ENCODE measurements at places on chromosomes 3 and 15.

DNA sequence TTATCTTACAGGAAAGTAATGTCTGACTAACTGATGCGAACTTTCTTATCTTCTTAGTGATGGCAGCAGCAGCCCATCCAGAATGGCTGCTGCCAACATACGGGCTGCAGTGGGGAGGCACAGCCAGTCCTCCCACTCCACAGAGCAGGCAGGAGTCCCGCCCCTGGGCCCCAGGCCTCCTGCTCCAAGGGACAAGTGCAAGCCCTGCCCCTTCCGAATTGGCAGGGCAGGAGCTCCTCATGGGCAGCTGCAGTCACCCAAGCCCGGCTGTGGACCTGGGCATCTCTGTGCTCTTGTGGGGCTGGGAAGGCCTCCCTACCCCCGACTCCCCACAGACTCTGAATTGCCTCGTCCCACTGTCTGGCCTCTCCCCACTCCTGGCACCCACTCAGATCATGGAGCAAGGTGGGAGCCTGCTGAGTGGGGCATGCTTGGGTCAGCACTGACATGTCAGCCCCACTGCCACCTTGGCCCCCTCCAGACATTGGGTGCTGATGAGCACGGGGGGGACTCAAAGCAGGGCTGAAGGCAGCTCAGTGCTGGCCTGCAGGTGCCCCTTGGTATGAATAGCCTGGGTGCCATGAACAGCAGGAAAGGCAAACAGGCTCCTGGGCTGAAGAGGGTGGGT, 618.9 kb upstream of the KCNMB2 start:
- no peak for DNase-seq

- no peak for DNase-seq
These were observed 228.5 kb upstream of the ADAMTS9 start for GRCh38 chr3:64916192-64916798.

- no peak for DNase-seq
These were observed 24.7 kb upstream of the SCAANT1 start for GRCh38 chr3:63936925-63937324.

- DNase-seq, result peak; percentile 37
These were observed 1.1 kb upstream of the ZNF639 start for GRCh38 chr3:179321668-179322285.

- no peak for DNase-seq
These were observed 54.6 kb upstream of the EIF1B start for GRCh38 chr3:40254891-40255290.

- no peak for DNase-seq
These were observed 9.0 kb downstream of the UBXN7 start for GRCh38 chr3:196423044-196423781.

DNA sequence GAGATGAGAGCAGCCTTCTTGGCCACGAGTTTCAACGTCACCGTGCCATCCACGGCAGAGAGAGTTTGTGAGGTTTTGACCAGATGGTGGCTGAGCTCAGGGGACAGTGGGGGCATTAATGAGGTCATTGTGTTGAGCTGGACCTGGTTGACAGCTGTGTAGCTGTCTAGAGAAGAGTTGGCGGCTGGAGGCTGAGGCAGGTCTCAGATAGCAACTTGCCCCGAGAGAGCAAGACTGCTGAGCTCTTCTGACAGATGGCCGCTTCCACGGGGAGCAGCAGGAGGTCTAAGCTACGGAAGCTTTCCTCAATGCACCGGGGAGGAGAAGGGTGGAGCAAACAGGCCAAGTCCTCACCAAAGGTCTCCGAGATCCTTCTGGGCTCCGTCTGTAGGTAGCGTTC, 44.8 kb upstream of the EIF5A2 start:
- DNase-seq, result no peak

DNA sequence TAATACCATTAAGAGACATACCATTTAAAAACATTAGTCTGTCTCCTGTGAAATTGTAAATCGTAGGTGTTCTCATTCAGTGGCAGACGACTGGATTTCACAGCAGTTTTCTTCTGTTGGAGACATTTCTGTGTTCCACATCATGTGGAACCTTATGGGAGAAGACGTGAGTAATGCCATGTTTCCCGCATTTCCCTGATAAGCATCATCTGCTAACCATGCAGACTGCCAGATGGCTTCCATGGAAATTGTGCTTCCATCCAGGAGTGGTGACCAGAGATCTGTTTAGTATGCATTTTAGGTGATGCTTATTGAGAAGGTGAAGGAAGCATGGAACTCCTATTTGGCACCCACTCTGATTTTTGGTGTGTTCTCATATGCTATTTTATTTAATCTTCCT, 28.4 kb upstream of the ST3GAL6 start:
- no peak for DNase-seq

DNA sequence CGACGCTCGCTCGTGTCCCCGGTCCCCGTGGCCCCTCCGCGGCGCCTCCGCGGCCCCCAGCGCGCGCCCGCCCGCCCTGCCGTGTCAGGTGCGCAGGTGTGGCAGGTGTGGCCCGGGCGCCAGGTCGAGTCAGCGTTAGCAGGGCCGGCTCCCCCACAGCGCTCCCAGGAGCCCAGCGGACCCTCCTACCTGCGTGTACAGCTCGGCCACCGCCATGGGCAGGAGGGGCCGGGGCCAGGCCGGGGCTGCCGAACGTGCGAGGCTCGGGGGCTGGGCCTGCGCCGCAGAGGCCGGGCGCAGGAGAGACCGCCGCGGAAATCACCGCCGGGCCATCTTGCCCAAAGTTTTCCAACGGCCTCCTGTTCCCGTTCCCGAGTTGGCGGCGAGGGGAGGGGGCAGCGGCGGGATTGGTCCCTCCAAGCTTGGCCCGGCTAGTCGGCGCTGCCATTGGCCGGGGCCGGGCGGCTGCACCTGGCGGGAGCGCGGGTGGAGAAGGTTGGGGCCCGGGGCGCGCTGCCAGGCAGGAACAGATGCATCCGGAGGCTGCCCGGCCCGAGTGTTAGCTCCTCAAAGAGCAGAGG, at the start of gene MYO5C:
MYO5C (minus strand) TSS at position 384 of the 581 bp plus-strand sequence; CDS start at position 216, 168 bp downstream.
- DNase-seq, result no peak

- peak; percentile 68 for DNase-seq
These were observed 171.6 kb downstream of the SV2B start for GRCh38 chr15:91271565-91272153.

GRCh38 chr15:90231028-90232017, 2.4 kb downstream of the CIB1 start:
- DNase-seq, result peak; percentile 86

- no peak for DNase-seq
These were observed 107.8 kb downstream of the MEGF11 start for GRCh38 chr15:66145726-66146182.

DNA sequence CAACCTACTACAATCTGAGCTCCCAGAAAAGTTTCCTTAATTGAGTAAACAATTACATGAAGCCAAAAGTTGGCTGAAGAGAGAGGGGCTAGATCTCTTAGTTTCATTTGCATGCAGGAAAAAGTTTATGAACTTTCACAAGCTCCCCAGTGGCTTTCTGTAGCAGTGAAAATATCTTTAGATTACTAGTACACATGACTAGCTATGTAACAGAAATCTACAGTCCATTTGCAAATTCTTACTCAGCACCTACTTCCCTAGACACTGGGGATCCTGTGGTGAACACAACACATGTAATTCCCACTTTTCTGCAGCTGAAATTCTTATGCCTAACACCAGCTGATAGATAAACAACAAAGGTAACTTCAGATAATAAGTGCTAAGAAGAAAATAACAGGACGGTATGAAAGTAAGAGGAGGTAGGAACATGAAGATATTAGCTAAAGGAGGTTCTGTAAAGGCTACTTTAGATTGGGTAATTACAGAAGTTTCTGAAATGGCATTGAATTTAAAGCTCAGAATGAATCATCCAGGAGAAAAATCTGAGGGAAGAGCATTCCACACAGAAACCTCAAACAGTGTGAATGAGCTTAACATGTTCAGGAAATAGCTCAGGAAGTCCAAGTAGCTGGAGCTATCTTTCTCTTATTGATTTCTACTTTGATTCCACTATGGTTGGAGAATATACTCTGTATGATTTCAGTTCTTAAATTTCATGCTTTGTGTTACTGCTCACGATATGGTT, 204.8 kb downstream of the MAGI1 start:
- no peak for DNase-seq

DNA sequence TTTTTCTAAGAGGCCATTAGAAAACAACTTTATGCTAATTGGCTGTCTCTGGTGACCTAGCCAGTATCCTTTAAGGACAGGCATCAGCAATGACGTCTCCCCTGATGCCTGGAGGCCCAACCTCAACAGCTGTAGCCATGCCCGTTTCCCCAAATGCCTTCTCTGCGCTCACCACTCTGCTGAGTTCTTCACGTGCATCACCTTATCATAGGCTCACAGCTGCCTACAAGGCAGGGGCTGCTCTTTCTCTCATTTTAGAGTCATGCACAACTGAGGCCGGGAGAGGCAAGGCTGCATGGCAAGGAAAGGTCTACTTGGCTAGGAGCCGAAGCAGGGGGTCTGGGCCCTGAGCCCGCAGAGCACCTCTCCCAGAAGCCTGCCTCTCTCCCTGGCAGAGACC, 43.9 kb upstream of the SEC13 start:
- DNase-seq, result no peak

GRCh38 chr15:91929509-91929908, 76.0 kb downstream of the SLCO3A1 start:
- DNase-seq, result no peak

GRCh38 chr3:104960579-104960978, 406.1 kb upstream of the ALCAM start:
- DNase-seq, result no peak

DNA sequence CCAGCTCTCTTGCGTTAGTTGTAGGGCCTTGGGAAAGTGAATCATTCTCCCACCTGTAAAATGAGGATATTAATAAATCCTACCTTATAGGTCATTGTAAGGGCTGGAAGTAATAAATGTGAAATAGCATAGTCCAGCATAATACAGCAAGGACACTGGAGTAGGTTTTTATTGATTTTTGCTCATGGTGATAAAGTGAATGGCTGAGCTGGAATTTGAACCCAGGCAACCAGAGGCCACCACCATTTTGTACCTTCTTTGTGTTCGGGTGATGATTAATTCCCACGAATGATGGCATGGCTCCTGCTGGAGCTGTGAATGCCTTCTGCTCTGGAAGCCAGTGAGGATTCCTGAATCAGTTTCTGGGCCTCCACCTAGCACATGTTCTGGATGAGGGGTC, 31.8 kb downstream of the CTSH start:
- no peak for DNase-seq

- no peak for DNase-seq
These were observed 502.8 kb downstream of the IGSF11 start for GRCh38 chr3:118531816-118532215.

DNA sequence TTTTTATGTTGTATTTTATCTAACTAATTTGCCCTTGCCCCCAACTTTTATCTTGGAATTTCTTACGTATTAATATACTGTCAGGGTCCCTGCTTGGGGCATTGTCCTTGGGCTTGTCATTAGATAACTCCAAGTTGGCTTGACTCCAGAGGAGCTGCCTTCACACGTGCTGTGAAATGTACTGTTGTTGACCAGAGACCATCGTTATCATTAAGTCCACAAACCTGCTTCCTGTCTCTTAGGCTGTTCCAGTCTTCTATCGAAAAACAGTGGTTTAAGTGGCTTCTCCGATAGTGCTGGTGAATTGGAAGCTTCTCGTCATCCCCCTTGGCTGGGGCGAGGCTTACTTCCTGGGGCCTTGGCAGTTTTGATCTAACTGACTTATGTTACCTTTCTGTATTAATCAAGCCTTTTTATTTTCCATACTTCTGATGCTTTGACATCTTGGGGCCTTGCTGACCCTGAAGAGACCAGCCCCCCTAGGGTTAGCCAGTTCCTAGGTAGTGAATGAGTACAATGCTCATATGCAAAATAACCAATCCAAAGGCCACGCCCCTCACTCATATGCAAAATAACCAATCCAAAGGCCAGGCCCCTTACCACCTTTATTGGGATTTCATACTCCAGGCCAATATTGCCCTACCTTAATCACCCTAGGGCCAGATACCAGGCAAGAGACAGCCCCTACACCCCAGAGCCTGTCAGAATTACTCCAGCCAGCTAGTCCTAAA, 164.5 kb downstream of the IGF1R start:
- DNase-seq, result no peak

GRCh38 chr15:81966631-81967030, 79.2 kb downstream of the MEX3B start:
- no peak for DNase-seq

- DNase-seq, result no peak
These were observed 426.6 kb upstream of the THBS1 start for GRCh38 chr15:39154227-39154638.

DNA sequence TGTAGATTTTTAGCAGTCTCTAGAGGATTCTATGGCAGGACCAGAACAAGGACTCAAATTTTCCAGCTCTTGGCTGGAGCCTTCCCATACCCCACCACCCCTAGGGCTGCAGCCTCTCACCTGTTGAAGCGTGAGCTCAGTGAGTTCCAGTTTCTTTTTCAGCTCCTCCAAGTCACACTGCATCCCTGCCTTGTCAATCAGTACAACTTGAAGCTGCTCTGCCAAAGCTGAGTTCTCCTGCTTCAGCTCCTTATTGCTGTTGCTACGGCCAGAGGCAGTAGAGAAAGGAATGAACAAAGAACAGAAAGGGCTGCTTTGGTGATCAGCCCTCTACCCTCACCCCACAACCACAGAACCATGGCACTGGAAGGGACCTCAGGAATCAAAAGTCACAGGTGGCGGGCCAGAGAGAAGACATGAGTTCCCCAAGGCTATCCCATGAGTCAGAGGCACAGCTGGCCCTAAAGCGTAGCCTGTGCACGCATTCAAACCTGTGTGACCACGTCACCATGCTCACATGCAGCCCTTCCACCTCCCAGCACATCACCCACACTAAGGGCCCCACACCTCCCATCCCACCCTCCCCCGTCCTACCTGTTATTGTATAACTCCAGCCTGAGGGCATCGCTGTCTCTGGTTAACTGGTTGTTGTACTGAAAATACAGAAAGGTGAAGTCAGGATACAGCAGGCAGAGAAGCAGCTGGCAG, 83.3 kb upstream of the C2CD4B start:
- DNase-seq, result no peak

DNA sequence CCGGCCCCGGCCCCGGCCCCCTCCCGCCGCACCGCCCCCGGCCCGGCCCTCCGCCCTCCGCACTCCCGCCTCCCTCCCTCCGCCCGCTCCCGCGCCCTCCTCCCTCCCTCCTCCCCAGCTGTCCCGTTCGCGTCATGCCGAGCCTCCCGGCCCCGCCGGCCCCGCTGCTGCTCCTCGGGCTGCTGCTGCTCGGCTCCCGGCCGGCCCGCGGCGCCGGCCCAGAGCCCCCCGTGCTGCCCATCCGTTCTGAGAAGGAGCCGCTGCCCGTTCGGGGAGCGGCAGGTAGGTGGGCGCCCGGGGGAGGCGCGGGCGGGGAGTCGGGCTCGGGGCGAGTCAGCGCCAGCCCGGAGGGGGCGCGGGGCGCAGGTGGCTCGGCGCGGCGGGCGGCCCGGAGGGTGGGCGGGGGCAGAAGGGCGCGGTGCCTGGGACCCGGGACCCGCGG, 352 bp downstream of the CHRD start:
- peak; percentile 50 for DNase-seq

DNA sequence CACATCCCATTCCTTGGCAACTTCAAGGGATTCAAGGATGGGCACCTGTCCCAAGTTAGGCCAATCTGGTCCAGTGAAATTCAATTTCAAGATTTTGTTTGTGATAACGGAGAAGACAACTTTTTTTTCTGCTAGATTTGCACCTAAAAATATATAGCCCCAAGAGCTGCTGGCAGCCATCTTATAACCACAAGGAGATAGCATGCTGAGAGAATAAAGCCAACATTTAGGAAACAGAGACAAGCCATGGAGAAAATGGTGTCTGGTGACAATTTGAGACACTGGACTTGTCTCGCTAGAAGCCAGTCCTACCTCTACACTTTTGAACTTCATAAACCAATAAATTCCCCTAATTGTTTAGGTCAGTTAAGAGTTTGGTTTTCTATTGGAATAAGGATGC, 5.4 kb downstream of the PARL start:
- no peak for DNase-seq
